ENCODE measurements at places on chromosomes 7 and 10.

DNA sequence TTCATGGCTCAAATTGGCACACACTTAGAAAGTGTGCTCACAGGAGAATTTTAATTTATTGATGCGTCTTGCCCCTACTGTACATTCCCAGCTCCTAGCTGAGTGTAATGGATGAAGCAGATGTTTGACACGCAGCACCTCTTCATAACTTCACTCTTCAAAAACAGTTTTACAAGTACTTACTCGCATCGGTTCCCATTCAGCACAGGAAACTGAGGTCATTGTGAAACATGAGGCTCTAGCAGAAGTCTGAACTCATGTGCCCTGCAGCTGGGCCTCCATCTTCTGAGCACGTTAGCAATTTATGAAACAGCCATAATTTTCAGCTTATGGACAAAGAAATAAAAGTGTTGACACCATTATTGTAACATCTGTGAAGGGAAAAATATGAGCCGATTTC, 558.9 kb upstream of the MGMT start:
- no peak for DNase-seq

GRCh38 chr10:27366769-27367168, 126.2 kb upstream of the ACBD5 start:
- DNase-seq: no peak

GRCh38 chr7:118801366-118801765, 576.9 kb downstream of the ANKRD7 start:
- DNase-seq: no peak

DNA sequence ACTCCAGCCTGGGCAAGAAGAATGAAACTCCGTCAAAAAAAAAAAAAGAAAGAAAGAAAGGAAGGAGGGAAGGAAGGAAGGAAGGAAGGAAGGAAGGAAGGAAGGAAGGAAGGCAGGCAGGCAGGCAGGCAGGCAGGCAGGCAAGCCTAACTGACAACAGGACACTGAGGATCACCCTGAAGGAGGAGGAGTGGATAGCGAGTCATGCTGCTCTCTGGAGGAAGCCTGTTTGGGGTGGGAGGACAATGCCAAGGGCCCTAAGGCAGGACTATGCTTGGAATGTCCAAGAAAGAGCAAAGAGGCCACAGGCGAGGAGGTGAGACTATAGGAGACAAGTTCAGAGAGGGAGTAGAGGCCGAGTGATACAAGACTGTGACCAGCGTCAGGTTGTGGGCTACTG, 107.0 kb upstream of the PARD3 start:
- no peak for DNase-seq

- no peak for DNase-seq
Observed at GRCh38 chr10:128922172-128922571, 544.9 kb upstream of the MGMT start.

DNA sequence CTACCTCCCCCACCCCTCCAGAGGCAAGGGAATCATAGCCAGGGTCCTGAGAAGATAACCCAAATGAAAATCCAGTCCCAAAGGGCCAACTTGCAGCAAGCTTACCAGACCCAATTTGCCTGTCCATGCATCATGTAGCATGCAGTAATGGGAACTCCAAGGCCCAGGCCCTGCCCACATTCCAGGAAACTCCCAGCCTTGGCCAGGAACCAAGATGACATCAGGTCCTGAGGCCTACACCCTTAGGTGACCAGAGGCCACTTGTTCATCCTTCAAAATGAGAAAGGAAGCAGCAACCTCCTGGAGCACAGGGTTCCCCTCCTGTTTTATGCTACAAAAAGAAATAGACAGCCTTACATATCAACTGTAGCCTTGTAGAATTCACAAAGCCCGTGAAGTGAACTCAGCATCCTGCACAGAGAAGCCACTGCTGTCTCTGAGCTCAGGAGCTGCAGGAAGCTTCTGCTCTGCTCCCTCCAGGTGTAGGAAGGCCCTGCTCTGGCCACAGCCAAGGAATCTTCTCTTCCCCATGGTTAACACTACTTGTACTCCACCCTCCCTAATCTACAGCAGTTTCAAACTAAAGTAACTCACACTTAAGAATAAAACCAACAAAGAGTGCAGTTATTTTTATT, 30.3 kb upstream of the GRB10 start:
- DNase-seq: no peak

DNA sequence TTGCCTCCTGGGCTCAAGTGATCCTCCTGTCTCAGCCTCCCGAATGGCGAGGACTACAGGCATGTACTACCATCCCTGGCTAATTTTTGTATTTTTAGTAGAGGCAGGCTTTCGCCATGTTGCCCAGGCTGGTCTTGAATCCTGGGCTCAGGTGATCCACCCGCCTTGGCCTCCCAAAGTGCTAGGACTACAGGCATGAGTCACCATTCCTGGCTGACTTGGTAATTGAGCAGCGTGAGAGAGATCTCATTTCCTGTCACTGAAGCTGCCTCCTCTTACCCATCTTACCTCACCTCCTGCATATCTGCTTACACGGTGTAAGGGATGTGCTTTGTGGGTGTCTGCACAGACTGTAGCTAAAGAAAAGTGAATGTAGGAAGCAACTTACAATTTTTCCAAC, 9.7 kb downstream of the IFIT3 start:
- peak; percentile 59 for DNase-seq

DNA sequence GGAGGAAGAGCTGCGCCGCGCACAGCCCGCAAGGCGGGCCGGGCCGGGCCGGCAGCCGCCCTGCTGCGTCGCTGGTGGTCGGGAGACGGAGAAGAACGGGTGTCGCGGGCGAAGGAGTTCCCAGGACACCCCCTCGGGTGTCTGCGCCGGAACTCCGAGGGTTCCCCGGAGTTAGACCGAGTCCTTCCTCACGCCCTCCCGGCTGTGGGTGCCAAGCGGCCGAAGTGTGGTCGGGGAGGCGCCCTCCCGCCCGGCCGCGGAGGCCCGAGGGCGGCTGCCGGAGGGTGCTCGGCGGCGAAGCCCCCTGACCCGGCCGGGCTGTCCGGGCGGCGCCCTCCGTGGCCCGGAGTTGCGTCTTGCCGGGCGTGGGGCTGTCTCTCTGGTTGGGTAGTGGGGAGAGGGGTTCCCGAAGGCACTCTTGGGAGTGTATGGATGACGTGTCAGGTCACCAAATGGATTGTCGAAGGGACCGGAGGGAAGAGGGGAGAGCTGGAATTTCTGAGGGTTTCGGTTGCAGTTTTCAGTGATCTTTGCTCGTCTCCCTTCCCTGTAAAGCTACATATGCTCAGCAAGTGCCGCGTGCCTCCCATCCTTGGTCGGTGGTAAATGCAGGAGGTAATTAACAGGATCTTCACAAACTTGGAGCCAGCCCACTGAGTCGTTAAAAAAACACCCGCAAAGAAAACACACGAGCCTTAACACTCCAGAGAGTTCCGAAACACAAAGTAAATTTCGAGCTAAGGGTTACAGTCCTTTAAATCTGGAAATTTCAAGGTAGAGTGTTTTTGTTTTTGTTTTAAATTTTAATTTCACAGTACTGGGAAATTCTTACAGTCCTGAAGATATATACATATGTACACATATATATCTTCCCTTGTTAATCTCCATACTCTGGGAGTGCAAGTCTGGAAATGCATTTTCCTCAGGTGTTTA, 871 bp downstream of the ST7 start:
- peak; percentile 32 for DNase-seq

GRCh38 chr10:63145782-63146181, 12.7 kb downstream of the NRBF2 start:
- no peak for DNase-seq

GRCh38 chr7:131895541-131896164, 339.2 kb upstream of the PODXL start:
- DNase-seq: no peak

- DNase-seq: no peak
Observed at GRCh38 chr10:92757066-92757710, 67.4 kb downstream of the HHEX start.

DNA sequence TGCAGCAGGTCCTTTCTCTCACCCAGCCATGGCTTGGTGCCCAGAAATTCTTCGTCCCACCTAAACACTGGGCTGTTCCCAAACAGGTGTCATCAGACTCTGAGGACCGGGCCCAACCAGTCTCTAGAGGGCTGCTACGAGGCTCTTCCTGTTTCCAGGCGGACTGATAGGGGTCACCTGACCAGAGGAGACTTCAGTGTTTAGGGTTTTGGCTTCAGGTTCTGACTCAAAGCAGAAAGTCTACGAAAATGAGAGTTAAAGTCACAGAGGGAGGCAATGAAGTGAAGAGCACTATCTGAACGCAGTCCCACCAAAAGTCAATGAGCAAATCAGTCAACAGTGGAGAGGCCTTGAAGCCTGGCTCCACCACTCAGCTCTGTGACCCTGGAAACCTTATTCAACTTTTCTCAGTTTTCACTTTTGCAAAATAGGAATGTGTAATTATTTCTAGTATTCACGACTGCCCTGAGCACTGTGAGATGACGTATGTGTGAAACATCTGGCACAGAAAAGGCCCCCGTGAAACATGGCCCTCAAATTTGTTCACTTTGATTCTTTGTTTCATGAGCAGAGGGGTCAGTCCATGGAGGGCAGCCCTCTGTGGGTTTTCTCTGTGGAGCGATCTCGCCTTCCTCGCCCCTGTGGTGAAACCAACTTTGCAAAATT, 189.9 kb upstream of the PDE1C start:
- DNase-seq: no peak

GRCh38 chr7:15397922-15398760, 163.7 kb downstream of the AGMO start:
- no peak for DNase-seq

GRCh38 chr7:129386506-129386905, 47.7 kb upstream of the STRIP2 start:
- DNase-seq: no peak

GRCh38 chr7:98175260-98175940, 35.8 kb upstream of the BHLHA15 start:
- no peak for DNase-seq

DNA sequence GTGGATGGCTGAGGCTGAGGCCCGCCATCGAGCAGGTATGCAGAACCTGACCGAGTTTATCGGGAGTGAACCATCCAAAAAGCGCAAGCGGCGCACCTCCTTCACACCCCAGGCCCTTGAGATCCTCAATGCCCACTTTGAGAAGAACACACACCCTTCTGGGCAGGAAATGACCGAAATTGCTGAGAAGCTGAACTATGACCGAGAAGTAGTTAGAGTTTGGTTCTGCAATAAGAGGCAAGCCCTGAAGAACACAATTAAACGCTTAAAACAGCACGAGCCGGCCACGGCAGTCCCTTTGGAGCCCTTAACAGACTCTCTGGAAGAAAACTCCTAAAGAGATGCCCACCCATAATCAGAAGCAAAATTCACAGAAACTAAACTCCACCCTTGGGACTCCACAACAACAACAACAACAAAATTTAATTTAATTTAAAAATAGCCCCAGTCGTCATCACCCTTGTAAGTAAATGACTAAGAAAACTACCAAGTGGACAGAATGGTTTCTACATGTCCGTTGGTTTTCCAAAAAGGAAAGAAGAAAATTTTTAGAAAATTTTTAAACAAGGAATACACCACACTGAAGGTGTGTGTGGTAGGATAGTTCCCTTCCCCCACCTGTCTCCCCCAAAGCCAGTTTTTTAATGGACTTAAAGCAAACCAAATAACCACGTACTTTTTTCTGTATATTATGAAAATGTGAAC, 101.7 kb upstream of the YAE1 start:
- no peak for DNase-seq

DNA sequence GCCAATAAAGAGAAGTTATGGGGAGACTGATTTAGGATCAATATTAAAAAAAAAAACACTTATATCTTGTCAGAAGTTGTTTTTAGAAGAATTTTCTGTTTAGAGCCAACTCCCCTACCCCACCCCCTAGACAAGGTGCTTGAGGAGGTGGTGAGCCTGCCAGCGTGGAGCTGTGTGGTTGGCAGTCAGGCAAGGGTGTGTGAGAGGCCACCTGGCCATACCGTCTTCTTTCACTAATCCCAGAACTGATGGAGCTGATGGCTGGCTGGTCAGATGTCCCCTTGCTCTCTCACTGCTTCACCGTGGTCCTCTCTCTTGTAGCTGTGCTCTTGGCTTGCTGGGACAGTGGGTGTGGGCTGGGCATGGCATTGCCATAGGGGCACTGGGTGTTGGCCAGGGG, 34.3 kb downstream of the NACAD start:
- no peak for DNase-seq

DNA sequence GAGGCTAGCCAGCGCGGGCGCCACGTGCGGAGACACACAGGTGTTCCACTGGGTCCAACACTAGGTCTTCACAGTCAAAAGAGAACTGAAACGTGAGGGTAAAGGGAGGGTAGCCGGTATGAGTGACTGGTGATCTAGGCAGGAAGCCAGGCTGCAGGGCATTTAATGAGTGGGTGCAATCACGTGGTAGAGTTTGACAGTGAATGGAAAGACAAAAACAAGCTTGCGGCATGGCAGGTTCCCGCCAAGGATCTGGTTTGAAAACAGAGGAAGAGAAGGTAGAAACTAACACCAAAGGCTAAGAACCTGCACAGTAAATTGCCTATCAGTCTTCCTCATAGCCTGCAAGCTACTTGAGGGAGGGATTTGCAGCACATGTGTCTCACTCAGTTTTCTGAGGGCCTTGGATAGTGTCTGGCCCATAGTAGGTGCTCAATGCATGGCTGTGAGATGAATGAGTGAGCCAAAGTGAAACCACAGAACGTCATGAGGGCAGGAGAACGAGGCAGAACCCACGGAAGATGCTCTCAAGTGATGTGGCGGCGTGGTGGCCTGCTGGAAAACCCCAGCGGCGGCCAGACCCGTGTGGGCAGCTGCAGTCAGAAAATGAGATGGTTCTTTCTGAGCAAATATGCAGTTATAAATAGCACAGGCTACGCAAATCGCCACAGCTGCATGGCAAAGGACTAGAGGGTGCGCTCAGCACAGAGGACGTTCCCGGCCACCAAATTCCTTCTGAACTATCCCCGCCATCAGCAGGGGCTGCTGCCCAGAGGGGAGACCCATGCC, 183.6 kb upstream of the NFE2L3 start:
- DNase-seq: peak; percentile 21

GRCh38 chr10:33795529-33795928, 461.1 kb upstream of the NRP1 start:
- no peak for DNase-seq

- DNase-seq: no peak
Observed at GRCh38 chr7:4103352-4104091, 578.6 kb upstream of the FOXK1 start.

GRCh38 chr7:64875258-64875657, 27.8 kb upstream of the ZNF273 start:
- DNase-seq: no peak

- DNase-seq: no peak
Observed at GRCh38 chr7:641966-642365, 84.5 kb upstream of the DNAAF5 start.

DNA sequence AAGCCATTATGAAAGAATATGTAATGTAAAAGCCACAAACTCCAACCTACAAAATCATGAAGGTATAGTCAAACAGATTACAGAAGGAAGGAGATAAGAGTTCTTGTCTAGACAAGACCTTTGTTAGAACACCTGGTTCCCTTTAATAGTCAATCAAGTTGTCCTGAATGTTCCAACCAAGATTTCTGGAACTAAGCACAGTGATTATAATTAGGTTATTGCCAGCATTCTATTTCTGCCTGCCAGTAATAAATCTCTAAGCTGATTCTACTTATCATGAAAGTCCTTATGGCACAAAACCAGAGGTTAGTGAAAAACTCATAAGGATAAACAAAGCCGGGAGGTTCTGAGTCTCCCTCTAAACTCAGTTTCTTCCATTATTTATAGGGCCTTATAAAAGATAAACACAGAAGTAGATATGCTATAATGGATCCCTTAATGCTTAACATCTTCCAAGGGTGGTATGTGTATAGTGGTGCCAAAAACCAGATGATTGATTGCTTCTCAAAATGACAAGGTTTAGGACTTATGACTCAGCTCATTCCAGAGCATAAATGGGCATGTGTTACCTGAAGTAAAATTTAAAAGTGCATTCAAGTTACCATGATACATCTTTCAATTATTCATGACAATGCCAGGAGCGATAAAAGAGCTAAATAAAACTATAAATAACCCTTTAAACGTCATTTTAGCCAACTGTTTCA, 237.2 kb downstream of the CSTF2T start:
- DNase-seq: no peak

Measured in CD4-positive, alpha-beta T cell treated with Interleukin-17A for 4 hours (primary cell).